ENCODE measurements at places on chromosomes 2 and 18.

GRCh38 chr18:5771343-5771742 is 124.0 kb downstream of the TMEM200C start:
- DNase-seq, result no peak

- no peak for DNase-seq
These were observed 153.5 kb downstream of the RPIA start for GRCh38 chr2:88844960-88845359.

GRCh38 chr2:98468621-98469236 is 24.1 kb downstream of the INPP4A start:
- no peak for DNase-seq

DNA sequence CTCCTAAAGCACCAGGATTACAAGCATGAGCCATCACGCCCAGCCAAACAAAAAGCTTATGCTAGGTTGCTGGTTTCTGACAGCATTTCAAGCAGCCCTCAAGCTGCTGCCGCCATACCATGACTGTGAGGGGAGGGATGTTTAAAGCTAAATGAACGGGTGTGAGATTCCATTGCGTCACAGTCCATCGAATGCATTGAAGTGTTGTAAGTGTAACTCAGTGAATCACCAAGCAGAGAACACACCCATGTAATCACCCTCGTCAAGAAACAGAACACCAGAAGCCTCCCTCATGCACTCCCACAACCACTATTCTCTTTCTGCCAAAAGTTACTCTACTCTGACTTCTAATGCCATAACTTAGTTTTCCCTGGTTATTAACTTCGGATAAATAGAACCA is 32.8 kb upstream of the MC5R start:
- no peak for DNase-seq

DNA sequence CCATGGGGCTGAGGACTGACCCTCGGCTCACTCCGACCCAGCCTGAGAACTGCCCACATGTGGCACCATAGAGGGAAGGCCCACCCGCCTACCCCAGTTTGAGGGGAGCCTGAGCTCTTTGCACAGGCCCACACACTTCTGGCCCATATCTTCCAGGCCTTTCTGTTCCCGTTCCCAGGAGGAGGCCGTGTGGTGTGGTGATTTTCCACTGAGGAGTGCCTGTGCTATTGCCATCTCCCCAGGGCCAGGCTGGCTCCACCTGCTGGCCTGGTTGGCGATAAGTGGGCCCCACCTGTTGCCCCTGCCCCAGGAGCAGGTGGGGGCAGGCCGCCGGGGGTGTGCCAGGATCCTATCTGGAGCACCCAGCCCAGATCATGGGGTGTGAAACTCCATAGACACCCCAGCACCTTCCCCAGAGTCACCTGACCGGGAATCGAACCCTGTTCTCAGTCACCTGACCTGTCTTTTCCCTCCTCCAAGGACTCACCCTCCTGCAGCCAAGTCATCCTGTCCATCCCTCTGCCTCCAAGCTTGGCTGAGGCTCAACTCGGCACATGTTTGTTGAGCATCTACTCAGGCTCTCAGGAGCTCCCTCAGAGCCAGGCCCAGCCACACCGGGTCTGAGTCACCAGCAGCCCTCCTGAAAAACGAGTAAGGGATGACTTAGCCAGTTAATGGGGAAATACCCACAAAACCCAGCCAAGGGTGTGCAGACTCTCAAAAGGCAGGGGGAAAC is 120.1 kb downstream of the CYP26B1 start:
- no peak for DNase-seq

DNA sequence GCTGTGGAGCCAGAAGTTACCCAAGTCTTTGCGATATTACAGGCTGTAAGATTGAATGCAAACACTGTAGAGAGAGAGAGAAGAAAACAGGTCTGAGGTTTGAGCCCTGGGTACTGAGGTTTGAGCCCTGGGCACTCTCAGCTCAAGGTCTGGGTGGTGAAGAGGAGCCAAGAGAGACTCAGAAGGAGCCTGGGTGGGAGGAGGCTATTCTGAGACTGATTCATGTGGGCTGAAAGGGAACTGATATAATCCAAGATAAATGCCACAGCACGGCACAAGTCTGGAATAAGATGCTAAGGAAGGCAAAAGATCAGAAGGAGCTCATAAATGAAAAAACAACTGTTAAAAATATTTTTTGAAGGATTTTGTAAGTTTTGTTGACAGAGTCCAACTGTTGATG is 407.6 kb upstream of the HS6ST1 start:
- DNase-seq, result no peak

- DNase-seq, result no peak
These were observed 38.6 kb upstream of the ASAP2 start for GRCh38 chr2:9167718-9168657.

GRCh38 chr2:46988733-46989481 is 73.3 kb upstream of the MCFD2 start:
- no peak for DNase-seq

- no peak for DNase-seq
These were observed 106.0 kb upstream of the TAF1B start for GRCh38 chr2:9737053-9737875.

DNA sequence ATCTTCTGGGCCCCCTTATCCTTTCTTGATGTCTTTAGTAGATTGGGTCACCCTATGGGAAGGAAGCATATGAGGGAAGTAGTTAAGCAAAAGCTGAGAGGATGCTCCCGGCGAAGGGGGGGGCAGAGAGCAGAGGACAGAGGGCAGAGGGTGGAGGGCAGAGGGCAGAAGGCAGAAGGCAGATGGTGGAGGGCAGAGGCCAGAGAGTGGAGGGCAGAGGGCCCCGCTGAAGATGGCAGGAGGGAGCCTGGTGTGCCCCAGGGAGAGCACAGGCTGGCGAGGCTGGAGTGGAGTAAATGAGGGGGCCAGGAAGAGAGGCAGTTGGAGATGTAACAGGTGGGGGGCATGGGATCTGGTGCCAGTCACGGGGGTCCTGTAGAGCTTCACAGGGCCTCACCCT is 7.0 kb downstream of the MLPH start:
- DNase-seq, result no peak

GRCh38 chr2:54471221-54471711 is 15.1 kb downstream of the SPTBN1 start:
- no peak for DNase-seq

GRCh38 chr2:217489145-217489960 is 513.4 kb downstream of the TNS1 start:
- DNase-seq, result no peak

GRCh38 chr2:237341872-237342271 is 72.1 kb downstream of the COL6A3 start:
- no peak for DNase-seq

- DNase-seq, result no peak
These were observed 722 bp upstream of the C2orf15 start for GRCh38 chr2:99140860-99141109.

DNA sequence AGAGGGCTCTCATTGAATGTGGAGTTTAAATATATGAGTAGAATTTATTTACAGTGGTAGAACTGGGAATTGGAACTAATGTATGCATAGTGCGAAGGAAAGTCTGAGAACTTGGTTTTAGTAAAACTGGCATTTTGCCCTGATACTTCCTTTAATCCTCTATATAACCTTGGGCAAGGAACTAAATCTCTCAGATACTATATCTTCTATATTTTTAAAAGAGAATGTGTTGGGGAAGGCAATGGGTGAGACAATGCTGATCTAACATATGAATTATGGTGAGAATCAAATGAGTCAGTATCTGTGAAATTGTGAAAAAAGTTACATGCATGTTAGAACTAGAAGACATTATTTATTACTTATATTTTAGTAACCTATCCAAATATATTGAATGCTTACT is 2109.4 kb upstream of the PIK3C3 start:
- DNase-seq, result no peak

DNA sequence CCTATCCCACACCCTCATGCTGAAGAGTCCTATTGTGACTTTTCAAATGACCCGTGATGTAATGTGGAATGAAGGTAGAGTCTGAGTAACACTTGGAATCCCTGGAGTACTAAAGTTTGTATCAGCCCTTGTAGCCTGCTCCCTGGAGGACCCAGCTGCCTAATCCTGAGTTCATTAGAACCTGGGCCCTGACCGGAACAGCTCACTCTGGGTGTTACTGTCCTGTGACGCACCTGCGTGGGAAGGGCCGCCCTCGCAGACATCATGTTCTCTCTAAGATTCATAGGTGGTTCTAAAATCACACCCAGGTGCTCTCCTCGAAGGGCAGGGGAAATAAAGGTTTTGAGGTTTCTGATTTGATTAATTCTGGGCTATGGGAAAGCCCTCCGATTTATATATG is 62.3 kb downstream of the NCK2 start:
- no peak for DNase-seq

GRCh38 chr2:32812316-32812715 is 134.4 kb upstream of the LTBP1 start:
- DNase-seq, result no peak

- no peak for DNase-seq
These were observed 206.8 kb downstream of the OTX1 start for GRCh38 chr2:63257473-63257872.

GRCh38 chr2:215271446-215271845 is 40.4 kb upstream of the ATIC start:
- no peak for DNase-seq

GRCh38 chr2:729376-729861 is 52.2 kb upstream of the TMEM18 start:
- DNase-seq, result no peak

GRCh38 chr2:46431481-46432235 is 47.7 kb upstream of the TMEM247 start:
- DNase-seq, result no peak

- DNase-seq, result no peak
These were observed at the start of gene FHOD3 for GRCh38 chr18:36297417-36298125. FHOD3 (plus strand) TSS chr18:36297713; CDS start chr18:36297836, 123 bp downstream.

DNA sequence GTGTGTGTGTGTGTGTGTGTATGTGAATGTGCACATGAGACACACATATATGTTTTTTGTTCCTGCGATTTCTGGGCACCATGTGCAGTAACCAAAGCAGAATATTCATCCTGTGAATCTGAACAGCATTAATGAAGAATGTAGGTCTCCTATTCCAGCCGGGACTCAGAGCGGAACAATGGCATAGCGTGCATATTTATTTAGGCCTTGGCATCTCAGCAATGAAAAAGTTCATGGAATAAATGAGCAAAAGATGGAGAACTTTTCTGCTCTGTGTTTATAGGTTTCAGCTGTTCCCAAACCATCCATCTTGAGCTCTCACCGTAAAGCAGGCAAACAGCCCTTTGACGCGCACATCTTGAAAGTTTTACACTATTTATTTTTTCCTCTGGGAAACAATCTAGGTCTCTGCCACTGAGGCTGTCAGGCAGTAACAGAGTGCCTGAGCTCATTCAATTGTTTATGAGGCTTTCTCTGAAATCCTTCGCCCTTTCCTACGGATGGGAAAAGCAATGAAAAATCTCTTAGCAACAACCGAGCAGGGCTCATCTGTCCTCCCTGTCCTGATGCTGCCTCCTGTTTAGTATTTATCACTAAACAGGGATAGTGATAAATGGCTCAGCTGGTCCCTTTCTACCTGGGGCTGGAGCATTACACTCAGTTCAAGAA is 146.2 kb upstream of the MSH6 start:
- DNase-seq, result no peak

- no peak for DNase-seq
These were observed 158.6 kb upstream of the DLX2 start for GRCh38 chr2:172261292-172261691.

GRCh38 chr2:199757233-199757870 is 93.6 kb downstream of the FTCDNL1 start:
- no peak for DNase-seq

GRCh38 chr18:31661965-31662364 is 22.4 kb downstream of the B4GALT6 start:
- DNase-seq, result no peak

DNA sequence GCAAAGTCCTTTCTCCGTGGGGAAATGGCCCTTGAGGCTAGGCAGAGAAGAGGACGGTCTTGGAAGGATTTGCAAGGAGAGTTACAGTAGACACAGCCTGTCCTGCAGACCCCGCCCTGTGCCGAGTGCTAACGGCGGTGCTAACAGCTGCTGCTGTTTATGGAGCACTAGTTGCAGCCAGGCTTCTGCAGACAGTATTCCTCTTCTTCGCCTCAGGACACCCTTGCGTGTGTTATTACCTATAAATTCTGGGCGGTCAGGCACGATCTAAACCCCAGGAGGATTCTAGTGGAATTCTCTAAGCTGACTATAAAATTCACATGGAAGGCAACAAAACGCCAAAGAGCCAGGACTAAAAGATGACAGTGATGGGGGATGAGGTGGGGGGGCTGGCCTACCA is 139.8 kb downstream of the GLI2 start:
- DNase-seq, result no peak

DNA sequence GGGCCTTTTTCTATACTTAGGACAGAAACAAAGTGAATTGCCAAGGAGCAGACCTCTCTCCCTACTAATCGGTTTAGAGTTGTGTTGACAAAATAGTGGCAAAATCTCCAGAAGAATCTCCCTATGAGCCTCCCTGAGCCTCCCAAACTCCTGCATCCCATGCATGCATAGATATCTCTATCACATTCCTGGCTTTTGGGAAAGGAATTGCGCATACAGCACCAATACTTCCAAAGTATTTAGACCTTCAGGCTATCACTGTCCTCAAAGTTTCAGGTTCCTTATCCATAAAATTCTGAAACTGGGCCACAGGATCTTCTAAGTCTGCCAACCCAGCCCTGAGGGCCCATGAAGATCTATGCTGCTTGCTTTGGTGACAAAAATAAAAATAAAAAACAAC is 152.1 kb downstream of the SLC8A1 start:
- no peak for DNase-seq

DNA sequence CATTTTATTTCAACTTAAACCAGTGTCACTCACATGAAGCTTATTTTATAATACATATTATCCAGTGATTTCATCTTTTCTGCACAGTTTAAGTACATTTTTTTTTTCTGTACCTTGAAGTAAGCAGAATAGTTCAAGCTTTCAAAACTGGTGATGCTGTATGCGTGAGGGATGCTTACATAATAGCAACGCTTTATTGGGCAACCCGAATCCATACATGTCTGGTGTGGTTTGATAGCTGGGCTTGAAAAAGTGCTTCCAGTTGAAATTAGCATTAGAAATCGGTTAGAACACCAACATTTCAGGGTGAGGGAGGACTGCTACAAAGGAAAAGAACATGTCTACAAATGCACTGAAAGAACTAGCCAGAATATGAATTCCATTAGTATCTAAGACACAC is 117.4 kb downstream of the MBP start:
- no peak for DNase-seq

GRCh38 chr18:53819671-53820070 is 404.8 kb downstream of the MBD2 start:
- no peak for DNase-seq

GRCh38 chr2:82837588-82838304 is 1621.3 kb downstream of the SUCLG1 start:
- DNase-seq, result no peak

DNA sequence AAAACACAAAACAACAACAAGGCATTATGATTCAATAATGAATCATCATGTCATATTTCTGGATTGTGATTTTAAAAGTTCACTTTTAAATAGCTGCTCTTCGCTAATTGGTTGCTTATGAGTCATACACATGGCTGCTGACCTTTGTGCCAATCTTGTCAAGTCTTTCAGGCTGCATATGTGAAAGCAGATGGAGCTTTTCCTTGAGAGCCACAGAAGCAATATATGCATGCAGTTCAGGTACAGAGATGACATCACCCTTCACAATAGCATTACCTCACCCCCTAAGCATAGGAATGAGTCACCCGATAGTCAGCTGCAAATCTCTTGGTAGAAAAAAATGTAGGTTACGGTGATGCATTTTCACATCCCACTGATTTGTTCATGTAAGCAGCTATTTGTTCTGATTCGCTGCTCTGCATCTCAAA is 27.2 kb downstream of the EIF2AK3 start:
- DNase-seq, result peak; percentile 97

GRCh38 chr2:41972819-41973218 is 75.0 kb upstream of the PKDCC start:
- no peak for DNase-seq

- no peak for DNase-seq
These were observed 118.1 kb downstream of the FHOD3 start for GRCh38 chr18:36415625-36416024.

Data from glomerular endothelial cell (primary cell).